NCI-H146 (cell line): ENCODE measurements at places on chromosomes 3 and 15.

- DNase-seq, result no peak
These were observed 6.1 kb downstream of the CDHR4 start for GRCh38 chr3:49793486-49794085.

DNA sequence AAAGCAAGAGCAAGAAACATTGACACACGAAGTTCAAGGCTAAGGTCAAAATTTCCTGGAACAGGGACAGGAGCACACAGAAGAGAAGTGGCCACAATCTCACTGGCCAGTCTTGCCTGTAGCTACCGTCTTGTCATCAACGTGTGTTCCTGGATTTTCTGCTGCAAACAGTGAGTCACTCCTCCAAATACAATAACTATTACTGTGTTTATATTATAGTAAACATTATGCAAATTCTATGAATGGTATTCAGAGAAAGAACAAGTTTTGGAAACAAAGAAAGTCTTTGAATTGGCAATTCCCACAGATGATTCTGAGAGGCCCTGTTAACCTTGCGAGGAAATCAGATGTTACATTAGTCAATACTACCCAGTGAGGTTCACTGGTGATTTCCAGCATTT lies 220.5 kb downstream of the FAM43A start:
- DNase-seq, result no peak

DNA sequence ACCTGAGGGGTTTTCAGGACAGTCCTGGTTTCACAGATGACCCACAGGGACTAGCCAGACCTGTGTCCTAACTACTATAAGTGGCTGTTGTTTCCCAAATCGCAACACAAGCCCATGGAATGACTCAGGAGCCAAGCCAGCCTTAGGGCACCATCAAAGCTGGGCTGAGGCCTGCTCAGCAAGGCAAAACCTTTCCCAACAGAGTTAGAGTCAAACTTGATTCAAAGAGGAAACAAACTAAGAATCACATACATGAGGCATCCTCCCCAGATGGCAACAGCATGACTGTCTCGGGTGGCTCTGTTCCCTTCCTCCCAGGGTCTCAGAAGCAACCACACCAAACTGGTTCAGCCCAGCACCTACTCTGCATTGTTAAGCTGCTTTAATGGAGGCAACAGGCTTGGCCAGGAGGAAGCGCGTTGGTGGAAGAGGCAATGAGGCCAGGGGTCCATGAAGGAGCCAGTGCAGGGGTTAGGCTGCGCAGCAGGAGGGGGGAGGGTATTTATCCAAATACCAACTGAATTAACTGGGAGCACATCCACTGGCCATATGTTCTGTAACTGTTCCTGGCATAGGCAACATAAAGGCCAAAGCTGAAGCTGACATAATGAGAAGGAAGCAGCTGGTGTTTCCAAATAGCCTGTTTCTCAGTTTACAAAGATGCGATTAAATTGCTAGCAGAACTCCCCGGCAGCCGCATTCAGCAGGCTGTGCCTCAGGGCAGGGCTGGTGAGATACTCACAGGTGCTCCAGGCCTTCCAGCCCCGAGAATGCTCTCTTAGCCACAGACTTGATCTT lies 102.4 kb downstream of the LRIG1 start:
- peak; percentile 81 for DNase-seq

GRCh38 chr15:85757073-85757938 lies 37.4 kb downstream of the KLHL25 start:
- DNase-seq, result no peak

GRCh38 chr3:10524799-10525301 lies 19.5 kb upstream of the ATP2B2 start:
- no peak for DNase-seq

- DNase-seq, result peak; percentile 48
These were observed 346.8 kb downstream of the CNTN3 start for GRCh38 chr3:74267588-74268184.

- peak; percentile 40 for DNase-seq
These were observed 48.9 kb upstream of the AMOTL2 start for GRCh38 chr3:134423153-134423552.

DNA sequence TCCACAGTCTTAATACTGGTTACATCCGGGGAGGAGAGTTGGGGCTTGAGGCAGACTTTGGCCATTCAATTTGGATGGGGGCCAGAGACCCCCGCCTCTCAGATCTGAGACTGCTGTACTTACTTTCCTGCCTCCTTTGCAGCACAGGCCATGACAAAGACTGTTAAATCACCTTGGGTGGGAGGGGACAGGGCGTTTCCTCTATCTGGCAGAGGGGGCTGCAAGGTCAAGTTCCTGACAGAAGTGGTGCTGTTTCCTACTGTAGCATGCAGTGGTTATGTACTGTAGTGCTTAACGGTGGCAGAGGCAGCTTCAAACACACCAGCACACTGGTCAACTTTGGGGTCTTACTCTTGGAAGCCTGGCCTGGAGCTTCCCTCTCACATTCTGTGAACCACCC lies 261.2 kb upstream of the LRRFIP2 start:
- DNase-seq, result no peak

DNA sequence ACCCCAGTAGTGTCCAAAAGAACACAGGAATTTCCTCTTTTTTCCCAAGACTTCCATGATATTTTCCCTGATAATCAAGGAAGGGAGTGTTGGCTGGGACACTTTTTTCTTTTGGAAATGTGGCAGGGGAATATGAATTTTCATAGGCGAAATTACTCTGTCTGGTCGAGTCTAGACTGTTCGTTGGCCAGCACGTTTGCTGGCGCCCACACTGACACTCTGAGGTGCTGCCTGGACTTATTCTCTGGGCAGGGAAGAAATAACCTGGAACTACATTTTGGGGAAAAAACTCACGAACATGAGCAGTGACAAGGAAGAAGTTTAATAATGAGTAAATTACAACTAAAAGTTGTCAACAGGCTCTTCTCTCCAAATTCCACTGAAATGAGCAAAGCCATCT lies 209.3 kb upstream of the CTDSPL start:
- DNase-seq, result no peak

GRCh38 chr15:27222479-27222878 lies 251.5 kb downstream of the GABRG3 start:
- no peak for DNase-seq

DNA sequence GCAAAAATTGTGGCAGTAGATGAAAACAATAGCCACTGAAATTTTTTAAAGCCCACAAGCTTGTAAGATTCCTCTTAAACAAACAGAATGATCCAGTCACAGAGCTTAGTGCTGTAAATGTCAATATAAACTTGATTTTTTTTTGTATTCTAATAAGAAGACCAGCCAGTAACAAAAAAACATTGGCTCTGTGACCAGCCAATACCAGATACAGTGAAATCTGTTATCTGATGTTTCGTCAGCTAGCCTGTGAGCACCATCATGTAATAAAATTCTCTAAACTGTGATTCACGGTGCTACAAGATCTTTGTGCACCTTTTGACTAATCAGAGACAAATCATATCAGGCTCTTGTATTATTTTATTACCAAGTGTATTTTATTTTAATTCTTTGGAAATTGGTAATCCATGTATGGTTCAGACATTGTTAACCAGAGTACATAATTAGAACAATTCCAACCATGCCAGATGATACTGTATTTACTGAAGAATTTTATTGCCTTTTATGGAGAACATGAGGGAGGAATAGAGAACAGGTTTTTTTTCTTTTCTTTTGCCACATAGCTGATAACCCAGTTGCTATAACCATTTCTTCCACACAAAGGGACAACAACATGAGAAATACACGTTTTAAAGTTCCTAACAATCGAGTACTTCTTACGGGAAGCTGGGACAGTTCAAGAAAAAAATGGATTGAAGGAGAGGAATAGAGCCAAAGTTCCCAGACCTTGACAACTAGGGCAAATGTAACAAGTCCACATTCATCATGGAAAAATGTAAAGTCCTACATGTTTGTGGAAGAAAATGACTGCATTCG lies 71.9 kb downstream of the FILIP1L start:
- no peak for DNase-seq

- no peak for DNase-seq
These were observed 7.7 kb downstream of the HOMER2 start for GRCh38 chr15:82944821-82945220.

DNA sequence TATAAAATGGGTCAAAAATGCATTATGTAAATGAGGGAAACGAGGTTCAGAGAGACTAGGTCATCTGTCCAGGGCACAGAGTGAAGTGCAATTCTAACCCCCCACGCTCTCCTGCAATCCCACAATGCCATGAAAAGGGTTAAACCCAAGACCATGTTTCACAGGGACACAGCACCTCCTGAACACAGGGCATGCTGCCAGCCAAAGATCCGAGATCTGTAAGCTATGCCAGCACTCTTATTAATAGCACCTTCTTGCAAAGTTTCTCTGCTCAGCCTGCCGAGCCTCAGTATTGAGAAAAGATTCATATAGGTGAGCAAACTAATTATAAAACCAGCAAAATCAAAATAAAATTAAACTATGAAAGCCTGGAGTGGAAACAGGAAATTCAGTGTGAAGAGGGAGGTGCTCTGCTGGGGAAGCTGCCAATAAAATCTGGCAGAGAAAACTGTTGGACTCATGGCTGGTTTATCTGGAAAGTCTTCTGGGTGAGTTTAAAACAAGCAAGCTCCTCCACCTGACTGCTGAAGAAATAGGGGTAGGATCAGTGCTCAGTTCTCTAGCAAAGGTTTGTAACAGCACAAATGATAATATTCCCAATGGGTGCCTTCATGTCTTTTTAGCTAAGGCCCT lies 50.3 kb downstream of the LRIG1 start:
- no peak for DNase-seq

DNA sequence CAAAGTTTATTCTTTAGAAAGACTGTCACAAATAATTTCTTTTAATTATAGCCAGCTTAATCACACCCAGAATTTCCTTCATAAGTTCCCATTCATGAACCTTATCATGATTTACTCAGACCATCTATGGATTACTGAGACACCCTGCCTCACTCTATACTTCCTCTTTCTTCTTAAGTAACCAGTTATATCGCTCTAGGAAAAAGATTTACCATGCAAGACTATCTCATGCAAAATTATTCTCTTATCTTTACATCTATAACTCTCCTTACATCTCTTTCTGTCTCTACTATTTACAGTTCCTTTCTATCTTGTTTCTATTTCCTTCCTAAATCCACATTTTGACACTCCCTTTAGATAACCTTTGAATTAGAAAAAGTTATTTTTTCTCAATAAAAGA lies 316.8 kb downstream of the POLQ start:
- no peak for DNase-seq

GRCh38 chr3:50971487-50971924 lies 296.8 kb downstream of the DOCK3 start:
- peak; percentile 44 for DNase-seq

DNA sequence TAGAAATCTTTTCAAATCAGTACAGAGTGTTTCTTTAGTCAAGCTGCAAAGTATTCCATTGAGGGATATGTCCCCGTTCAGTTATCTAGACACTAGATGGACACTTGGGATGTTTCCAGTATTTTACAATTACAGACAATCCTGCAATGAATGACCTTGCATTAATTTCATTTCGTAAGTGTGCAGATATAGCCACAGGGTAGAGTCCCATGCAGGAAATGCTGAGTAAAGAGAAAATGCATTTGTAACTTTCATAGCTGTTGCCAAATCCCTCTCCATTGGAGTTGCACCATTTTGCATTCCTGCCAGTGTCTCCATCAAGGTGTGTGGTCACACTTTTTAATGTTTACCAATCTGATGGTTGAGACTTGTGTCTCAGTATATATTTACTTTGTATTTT lies 92.5 kb downstream of the LIPC start:
- DNase-seq, result no peak

- DNase-seq, result no peak
These were observed 44.2 kb upstream of the ZBTB38 start for GRCh38 chr3:141323936-141324704.

GRCh38 chr3:53941184-53941583 lies 49.5 kb upstream of the SELENOK start:
- no peak for DNase-seq

DNA sequence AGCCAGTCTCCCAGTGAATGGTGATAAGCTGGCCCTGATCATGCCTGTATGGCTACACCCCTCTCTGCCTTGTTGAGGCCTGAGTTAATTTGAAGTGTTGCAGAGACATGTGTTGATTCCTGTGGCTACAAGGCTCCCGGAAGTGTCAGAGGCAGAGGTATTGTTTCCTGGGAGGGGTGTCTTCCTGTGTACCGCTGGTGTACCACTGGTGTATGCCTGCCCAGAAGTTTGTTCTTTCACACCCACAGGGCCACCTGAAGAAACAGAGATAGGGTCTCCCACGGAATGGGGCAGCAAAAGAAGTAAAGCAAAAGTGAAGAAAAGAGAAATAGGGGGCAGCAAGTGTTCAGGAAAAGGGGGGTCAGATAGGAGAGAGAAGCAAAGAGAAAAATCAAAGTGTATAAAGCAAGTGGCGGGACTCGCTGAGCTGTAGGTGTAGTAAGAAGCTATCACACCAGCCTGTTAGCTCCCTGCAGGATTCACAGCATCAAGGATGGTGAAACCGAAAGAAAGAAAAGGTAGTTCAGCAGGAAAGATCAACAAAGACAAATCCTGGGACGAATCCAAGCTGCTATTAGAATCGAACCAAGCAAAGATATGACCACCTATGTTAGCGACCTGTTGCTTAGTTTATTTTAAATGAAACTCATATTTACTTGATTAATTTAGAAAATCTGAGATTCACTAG lies 36.6 kb upstream of the CD47 start:
- peak; percentile 23 for DNase-seq

- no peak for DNase-seq
These were observed 100.7 kb downstream of the ASB7 start for GRCh38 chr15:100703032-100703578.

- no peak for DNase-seq
These were observed 112.9 kb downstream of the ULK4 start for GRCh38 chr3:41848753-41849574.

DNA sequence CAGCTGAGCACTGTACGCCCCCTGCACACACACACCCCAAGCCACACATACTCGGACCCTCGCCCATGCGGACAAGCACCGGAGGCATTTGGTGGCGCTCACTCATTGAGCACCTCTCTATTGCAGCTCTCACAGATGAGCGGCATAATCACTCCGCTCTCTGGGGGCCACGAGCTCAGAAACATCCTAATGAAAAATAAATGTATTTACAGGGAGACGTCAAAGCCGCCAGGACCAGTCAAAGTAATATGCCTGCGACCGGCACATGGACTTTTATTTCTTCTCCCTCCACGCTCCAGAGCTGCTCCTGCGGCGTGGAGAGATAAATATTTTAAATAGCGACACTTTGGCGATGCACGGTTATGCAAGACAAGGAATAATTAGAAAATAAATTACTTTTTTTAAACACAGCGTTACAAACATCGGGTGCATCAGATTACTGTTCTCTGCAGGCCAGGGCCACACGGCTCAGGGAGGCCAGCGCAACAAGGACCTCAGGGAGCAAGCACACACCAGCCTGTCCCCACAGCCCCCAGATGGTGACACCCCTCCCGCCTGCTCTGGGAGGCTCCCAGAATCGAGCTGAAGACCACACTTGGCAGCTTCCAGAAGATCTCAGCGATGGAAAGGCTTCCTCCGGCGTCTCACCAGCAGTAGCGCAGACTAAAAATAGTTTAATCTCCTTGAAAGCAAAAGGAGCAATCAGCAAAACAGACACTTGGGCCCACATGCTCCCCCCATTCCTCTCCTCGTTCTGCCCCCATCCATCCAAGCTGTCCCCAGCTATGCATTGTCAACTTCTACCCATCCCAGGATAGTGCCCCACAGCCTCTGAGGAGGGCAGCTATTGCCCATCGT lies 48.0 kb downstream of the CACNA2D2 start:
- no peak for DNase-seq
